ENCODE measurements at places on chromosomes 7 and 10.

DNA sequence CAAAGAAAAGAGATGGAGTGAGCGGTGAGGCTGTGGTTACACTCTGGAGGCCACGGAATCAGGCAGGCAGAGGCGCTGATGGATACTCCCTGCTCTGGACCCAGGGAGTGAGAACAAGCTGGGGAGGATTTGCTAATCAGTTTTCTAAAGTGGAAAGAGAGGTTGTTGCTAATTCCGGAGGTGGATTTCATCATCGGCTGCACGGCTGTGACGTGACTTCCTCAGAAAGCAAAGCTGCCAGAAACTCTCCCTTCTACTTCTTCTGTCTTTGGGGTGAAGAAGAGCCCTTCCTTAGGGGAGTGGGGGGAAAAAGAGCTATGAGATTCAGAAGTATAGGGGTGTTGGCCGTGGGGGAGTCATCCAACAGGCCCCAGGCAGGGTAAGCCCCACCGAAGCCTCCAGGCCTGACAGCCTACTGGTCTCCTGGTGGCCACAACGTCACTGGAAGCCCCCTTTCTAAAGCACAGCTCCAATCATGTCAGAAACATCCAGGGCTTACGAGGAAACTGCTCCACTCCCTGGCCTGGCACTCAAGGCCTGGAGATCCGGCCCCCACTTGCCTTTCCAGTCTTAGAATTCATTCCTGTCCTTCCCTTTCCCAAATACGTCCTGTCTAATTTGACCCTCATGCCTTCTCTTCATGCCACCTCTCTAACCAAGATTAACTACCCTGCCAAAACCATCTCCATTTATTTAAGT, 114.5 kb downstream of the HIP1 start:
- DNase-seq, result no peak

GRCh38 chr10:92937876-92938275, 89.6 kb downstream of the EXOC6 start:
- no peak for DNase-seq

- DNase-seq, result peak; percentile 87
These were observed 31.6 kb downstream of the GARIN1A start for GRCh38 chr7:128703609-128704241.

DNA sequence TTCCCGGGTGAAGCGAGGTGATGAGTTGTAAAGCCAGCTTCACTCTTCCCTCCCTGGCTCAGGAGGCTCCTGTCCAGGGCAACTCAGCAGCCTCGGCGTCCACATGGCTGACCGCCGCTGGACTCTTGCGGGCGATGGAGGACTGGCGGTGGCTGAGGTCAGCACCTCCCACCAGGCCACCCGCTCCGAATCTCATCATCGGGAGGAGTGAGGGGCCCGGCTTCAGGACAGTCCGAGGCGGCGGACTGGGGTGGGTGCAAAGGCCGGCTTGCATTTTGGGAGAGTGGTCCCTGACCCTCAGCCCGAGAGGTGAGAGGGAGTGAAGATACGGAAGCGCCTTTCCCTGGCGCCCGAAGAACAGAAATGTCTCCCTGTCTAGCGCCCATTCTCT, 759 bp downstream of the DNAJB12 start:
- peak; percentile 35 for DNase-seq

DNA sequence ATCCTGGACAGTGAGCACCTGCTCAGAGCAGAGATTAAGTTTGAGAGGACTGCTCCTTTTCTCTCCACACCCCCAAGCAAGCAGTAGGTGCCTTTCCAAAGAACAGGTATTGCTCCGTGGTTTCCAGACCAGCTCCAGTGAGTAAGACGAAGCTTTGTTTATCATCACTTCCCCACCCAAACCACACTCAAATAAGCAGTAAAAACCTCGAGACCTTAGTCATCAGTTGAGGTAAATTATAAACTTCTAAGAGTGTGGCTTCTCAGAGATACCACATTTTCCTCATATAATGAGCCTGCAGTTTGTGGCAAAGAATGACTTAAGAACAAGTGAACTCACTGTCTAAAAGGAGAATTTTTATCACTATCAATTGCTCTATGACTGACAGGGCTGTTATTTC, 50.0 kb upstream of the GRB10 start:
- DNase-seq, result peak; percentile 97

DNA sequence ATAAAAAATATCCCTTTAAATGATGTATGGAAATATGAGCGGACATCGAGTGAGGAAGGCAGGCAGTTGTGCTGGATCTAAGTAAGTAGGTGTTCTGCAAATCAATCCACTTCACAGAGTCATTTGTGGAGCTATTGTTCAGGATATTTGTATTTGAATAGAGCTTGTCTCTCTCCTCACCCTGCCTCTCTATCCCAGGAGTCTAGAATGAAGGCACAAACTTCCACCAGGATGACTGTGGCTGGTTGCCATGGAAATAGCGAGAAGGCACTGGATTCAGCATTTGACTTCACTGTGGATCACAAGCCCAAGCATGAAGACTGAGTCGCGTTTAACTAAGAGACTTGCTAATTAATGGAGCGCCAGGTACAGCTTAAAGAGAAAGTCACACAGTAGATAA, 53.2 kb downstream of the NPY start:
- no peak for DNase-seq

GRCh38 chr7:135801045-135801693, 52.6 kb upstream of the FAM180A start:
- DNase-seq, result peak; percentile 58

DNA sequence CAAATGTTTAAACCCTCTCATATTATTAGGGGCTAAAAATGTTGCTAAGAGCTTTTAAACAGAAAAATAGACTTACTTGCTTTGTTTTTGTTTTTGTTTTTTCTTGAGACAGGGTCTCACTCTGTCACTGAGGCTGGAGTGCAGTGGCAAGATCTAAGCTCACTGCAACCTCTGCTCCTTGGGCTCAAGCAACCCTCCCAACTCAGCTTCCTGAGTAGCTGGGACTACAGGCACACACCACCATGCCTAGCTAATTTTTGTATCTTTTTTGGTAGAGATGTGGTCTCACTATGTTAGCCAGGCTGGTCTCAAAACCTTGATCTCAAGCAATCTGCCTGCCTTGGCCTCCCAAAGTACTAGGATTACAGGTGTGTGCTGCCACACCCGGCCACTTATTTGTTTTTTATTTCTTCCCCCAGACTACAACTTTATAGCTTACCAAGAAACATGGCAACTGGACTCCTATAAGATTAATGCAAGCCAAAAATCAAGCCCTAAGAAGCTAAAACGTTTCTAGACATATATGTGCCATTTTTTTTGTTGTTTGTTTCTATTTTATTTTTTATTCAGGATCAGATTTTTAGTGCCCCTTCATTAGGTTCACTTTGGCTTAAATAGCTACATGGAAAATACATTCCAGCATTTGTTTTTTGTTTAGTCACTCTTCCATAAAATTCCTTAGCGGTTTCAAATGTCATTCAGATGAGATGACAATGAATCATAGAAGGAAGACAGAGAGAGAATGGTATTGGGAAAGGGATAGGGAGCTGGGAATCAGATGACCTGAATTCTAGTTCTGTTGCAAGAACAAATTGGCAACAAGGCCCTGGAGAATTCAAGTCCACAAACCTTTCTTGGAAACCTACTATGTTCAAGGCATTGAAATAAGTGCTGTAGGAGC, 163.4 kb upstream of the MKLN1 start:
- DNase-seq, result peak; percentile 95

DNA sequence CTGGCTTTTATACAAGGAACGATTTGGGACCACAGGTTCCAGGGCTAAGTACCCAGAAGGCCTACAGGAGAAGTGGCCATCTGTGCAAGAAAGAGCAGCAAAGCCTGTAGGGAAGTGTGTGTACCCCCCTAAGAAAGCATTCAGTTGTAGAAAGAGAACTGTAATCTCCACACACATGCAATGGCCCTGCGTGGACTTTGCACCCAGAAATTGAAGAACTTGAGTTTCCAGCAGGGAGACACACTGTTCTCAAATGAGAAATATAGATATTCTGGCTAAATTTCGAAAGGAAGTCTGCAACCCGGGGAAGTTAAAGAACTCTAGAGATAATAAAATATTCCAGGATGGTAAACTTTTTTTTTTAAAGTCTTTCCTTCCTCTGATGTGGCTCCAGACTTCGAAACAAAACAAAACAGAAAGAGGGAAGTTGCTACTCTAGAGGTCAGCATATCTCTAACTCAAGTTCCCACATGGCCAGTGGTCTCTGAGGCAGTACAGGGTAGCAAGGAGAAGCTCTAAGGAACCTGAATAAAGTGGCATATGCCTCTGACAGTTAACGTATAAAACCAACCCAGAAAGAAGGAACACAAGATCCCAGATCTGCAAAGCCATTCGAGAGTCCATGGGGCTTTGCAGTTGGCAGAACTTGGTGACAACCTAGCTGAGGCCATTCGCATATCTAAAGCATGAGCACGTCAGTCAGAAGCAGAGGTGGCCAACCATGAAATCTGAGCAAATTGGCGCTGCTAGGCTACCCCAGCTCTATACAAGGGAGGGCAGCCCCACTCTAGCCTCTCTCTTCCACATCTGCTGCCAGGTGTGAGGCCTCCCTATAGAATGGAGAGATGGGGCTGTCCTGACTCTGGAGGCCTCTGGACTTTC, 56.6 kb downstream of the ELMO1 start:
- DNase-seq, result no peak

DNA sequence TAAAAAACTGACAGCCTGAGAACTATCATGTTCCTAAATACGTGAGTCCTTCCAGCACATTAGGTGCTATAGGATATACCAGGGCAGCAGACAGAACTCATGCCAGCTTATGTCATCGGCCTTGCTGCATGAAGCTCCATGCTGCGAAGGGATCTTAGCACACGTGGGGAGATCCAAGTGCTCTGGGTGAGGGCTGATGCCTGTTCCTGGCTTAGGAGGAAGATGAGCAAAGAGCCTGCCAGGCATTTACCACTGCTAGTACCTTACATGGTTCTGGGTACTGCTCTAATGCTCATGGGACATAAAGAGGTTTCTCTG, 43.2 kb downstream of the SVIL start:
- no peak for DNase-seq

DNA sequence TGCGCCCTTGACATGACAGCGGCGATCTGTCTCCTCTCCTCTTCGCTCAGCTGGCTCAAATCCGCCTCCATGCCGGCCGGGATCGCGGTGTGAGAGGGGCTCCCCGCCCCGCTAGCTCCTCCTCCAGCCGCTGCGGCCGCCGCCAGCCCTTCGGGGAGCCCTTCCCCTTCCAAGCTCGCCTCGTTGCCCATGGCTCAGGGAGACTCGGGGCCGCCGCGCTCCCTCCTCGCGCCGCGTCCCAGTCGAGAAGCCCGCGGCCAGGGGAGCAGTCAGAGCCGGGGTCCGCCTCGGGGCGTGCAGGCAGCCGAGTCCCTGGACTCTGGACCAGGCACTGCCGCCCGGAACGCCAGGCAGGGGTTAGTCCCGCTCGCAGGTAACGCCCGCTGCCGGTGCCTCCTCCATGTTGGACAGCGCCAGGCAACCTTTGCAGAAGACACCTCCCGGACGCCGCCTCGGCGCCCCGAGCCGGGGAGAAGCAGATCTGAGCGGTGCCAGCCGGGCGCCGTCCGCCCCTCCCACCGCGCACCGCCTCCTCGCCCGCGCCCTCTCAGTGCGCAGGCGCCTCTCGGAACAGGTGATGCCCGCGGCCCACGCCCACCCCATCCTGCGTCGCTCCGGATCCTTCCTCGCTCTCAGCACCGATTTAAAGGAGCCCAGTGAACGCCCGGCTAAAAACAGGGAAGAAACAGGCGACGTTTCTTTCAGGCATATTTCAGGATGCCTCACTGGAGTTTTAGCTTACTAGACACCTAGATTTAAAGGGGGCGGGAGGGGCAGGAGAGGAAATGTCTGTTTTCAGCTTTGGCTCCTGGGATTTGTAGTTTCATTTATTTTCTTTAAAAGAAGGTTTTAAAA, at the start of gene PCLO:
TSS of gene PCLO (minus strand) at position 483 of the 855 bp plus-strand sequence. CDS start at position 191, 292 bp downstream.
- DNase-seq, result peak; percentile 97

GRCh38 chr7:151894111-151895007, 17.4 kb upstream of the PRKAG2 start:
- DNase-seq, result no peak

GRCh38 chr7:110914263-110914662, 176.7 kb upstream of the LRRN3 start:
- no peak for DNase-seq

- DNase-seq, result no peak
These were observed 74.1 kb downstream of the CRPPA start for GRCh38 chr7:16347066-16347826.

DNA sequence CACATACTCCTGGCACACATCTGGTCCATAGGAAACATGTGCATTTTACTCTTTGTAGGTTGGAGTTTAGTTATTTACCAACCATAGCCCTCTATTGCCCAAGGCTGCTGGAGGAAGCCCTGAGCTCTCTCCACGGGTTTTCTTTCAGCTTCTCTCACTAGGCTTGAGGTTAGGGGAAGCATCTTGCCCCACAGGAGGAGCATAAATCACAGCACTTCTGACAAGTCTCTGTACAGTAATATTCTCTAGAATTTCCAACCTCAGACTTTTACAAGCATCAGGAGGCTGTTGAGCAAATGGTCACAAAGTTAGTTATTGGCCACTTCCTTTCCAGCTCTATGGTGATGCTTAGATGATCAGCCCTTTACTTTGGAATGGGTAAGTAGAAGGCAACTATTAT, 122.9 kb upstream of the GLI3 start:
- no peak for DNase-seq

DNA sequence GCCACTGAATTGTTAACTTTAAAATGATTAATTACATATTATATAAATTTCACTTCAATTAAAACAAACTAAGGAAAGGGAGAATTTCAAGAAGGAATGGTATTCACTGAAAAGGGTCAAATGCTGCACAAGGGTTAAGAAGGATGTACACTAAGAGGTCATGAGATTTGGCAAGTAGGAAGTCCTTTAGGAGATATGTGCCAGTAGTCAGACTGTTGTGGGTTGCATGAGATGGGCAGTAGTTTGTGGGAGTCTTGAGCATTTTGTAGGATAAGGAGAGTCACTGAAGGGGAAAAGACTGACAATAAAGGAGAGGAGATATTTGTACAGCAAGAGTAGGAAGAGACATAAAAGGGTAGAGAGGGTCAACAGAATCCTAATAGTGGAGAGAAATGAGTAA, 12.4 kb upstream of the PTPN12 start:
- DNase-seq, result no peak

DNA sequence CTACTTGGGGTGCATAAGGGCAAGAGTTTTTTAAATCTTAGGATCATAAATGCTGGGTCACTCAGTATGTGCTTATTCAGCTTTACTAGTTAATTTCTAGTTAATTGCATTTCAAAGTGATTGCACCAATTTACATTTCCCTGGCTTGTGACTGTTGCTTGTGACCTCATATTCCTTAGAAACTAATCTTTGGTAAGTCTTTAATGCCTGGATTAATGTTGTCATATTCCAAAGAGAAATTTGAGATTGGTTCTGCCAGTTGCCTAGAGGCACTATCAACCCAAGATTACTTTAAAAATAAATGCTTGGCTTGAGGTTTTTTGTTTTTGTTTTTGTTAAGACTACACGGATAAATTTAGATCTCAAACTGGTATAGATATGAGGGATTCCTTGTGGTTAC, 103.1 kb downstream of the ANK3 start:
- DNase-seq, result no peak

- DNase-seq, result peak; percentile 33
These were observed 241.0 kb upstream of the PRSS1 start for GRCh38 chr7:142508251-142508650.
